Activated B cell treated with CpG ODN at 0.5 μM for 24 hours (primary cell): ENCODE measurements at places on chromosomes 5 and 9.

DNA sequence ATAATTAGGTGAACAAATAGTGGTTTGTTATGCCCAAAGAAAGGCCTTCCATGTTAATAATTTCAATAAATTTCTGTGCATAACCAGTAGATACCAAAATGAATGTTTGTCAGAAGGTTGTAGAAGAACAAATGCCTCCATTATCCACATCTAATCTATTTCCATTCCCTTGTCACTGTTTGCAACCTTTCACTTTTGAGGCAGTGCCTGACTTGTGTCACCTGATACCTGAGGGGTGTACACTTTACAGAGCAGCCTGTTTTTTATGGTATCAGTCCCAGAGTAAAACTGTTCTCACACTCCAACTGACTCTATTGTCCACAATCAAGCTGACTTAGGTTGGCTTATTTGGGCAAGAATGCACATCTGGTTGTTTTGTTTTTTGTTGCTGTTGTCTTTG is 40.1 kb downstream of the FREM1 start:
- H3K27me3 ChIP-seq: no peaks in the 10 kb centered on the region
- no peak for DNase-seq
- H3K27ac ChIP-seq: no peak overlapping the region
- H3K4me1 ChIP-seq: no peaks in the 10 kb centered on the region
- no peak overlapping the region for H3K4me3 ChIP-seq

DNA sequence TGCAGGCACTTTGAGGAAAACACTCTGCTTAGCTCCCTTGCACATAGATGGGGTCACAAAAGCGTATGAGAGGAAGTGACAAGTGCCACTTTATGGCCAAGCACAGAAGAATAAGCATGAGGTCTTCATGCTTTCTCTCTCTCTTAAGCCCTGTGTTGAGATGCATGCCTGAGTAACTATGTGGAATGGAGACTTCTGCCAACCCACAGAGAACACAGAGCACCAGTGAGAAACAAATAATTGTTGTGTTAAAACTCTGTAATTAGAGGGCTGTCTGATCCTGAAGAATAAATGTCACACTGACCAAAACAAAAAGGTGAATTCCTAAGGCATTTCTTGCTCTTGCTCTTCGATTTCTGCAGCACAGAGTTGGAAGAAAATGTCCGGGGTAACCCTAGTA is 488.5 kb downstream of the CTNND2 start:
- H3K27me3 ChIP-seq: no peaks in the 10 kb centered on the region
- no peak overlapping the region for H3K27ac ChIP-seq
- no peaks in the 10 kb centered on the region for H3K36me3 ChIP-seq
- DNase-seq: no peak
- H3K4me3 ChIP-seq: no peak overlapping the region
- no peaks in the 10 kb centered on the region for H3K4me1 ChIP-seq

GRCh38 chr5:58081435-58081834 is 378.5 kb downstream of the PLK2 start:
- no peak overlapping the region for H3K4me3 ChIP-seq
- H3K27me3 ChIP-seq: no peaks in the 10 kb centered on the region
- no peaks in the 10 kb centered on the region for H3K36me3 ChIP-seq
- no peak overlapping the region for H3K27ac ChIP-seq
- DNase-seq: no peak

DNA sequence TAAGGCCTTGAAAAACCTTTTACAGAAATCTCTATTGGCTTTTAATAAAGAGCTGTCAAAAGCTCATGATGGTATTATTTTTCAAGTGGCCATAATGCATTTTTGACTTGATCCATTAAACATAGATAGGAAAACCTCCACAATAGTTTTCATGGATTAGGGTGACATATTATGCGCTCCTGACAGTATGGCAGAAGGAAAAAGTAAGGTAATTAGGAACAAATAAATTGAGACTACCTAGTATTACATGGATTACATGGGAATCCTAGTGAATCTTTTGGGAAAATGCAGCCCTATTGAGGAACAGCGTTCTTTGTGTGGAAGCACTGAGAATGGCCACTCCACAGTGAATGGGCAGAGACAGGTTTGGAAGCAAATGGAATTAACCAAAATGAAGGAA is 171.2 kb downstream of the TRPM3 start:
- H3K4me1 ChIP-seq: no peaks in the 10 kb centered on the region
- H3K36me3 ChIP-seq: no peaks in the 10 kb centered on the region
- DNase-seq: no peak

DNA sequence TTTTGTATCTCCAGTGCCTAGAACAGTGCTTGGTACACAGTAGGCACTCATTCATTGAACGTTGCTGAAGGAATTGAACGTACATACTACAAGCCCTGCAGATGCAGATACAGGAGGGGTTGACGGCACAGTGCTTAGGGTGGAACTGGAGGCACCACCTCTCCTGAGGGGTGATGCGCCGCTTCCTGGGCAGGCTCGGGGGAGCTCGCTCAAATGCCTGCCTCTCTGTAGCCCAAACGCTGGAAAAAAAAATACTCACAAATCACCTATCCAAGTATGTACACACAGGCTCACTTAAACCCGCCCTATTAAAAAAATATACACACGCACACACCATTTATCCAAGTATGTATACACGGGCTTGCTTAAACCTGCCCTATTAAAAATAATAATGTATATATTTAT is 536 bp upstream of the COMMD10 start:
- peak overlapping the region; percentile 96 for H3K27ac ChIP-seq
- H3K36me3 ChIP-seq: peaks cover 23% of the 10 kb centered on the region
- DNase-seq: no peak

DNA sequence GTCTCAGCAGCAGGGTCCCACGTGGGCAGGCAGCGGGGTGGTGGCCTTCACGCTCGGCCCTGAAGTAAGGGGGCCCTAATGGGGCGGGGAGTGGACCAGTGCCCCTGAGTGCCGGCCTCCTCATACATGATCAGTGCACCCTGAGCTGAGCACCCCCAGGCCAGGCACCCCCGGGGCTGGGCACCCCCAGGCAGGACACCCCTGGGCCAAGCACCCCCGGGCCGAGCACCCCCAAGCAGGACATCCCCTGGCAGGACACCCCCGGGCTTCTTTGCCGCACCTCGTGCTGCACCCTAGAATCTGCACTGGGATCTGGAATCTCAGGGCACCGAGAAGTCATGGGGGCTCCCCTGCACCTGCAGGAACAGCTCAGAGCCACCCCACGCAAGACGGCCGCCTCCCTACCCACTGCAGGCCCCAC is 51.4 kb downstream of the EXD3 start:
- no peaks in the 10 kb centered on the region for H3K36me3 ChIP-seq
- no peak overlapping the region for H3K4me3 ChIP-seq
- no peak overlapping the region for H3K27ac ChIP-seq
- no peaks in the 10 kb centered on the region for H3K4me1 ChIP-seq

DNA sequence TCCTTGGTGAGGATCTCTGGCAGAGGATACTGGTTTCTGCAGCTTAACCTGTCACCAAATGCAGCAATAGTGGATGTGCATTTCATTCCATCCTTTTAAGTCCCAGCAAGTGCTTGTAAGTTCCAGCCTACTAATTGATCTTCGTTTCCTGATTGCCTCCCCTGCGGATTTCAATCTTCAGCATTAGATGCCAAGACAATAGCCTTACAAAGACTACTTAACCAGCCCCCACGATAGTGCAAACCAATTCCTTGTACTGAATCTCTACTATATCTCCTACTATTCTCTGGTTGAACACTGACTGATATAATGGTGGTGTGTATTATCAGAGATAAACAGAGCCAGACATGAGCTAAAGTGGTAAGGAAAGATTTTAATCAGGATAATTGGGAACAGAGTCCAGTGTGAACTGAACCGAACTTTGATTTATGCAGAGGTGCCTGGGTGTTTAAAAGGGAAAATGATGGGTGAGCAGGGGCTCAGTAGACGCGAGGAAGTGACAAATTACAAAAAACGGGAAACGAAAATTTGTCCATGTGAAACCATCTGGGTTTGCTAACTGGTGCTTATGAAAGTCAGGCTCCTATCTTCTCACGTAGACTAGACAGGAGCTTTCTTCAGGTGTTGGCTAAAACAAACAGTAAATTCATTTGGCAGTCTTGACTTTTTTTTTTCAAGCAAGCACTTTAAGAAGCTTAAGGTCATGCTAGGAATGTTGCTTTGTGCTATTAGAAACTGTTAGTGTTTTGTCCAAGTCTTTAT is 106.9 kb upstream of the ST8SIA4 start:
- no peak overlapping the region for H3K4me3 ChIP-seq
- peaks cover 7% of the 10 kb centered on the region for H3K4me1 ChIP-seq
- no peaks in the 10 kb centered on the region for H3K36me3 ChIP-seq
- no peak overlapping the region for H3K27ac ChIP-seq
- DNase-seq: no peak

GRCh38 chr5:107352576-107352975 is 318.2 kb downstream of the EFNA5 start:
- H3K4me3 ChIP-seq: no peak overlapping the region
- H3K27ac ChIP-seq: no peak overlapping the region
- H3K4me1 ChIP-seq: no peaks in the 10 kb centered on the region

DNA sequence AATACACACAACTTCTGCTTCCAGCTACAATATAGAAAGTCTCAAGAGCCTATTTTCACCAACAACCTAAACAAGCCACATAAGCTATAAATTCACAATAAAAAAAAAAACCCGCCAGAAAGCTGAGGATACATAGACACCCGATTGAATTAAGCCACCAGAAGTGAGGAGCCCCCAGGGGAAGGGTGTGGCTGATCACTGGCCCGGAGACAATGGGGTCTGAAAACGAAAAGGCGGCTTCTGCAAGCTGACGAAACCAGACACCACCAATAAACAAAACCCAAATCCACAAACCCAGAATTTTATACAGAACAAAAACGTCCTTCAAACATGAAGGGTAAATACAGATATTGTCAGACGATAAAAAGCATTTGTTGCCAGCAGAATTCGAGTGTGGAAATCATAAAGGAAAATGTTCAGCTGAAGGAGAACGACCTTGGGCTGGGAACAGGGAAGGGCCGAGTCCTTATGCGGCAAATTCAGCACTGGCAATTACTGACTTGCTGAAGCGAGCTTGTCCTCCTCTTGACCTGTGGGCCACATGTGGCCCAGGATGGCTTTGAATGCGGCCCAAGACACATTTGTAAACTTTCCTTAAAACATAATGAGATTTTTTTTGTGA is 39.6 kb upstream of the CEP72 start:
- H3K4me3 ChIP-seq: no peak overlapping the region
- peaks cover 16% of the 10 kb centered on the region for H3K27me3 ChIP-seq
- H3K27ac ChIP-seq: no peak overlapping the region
- H3K4me1 ChIP-seq: peaks cover 5% of the 10 kb centered on the region
- no peak for DNase-seq

DNA sequence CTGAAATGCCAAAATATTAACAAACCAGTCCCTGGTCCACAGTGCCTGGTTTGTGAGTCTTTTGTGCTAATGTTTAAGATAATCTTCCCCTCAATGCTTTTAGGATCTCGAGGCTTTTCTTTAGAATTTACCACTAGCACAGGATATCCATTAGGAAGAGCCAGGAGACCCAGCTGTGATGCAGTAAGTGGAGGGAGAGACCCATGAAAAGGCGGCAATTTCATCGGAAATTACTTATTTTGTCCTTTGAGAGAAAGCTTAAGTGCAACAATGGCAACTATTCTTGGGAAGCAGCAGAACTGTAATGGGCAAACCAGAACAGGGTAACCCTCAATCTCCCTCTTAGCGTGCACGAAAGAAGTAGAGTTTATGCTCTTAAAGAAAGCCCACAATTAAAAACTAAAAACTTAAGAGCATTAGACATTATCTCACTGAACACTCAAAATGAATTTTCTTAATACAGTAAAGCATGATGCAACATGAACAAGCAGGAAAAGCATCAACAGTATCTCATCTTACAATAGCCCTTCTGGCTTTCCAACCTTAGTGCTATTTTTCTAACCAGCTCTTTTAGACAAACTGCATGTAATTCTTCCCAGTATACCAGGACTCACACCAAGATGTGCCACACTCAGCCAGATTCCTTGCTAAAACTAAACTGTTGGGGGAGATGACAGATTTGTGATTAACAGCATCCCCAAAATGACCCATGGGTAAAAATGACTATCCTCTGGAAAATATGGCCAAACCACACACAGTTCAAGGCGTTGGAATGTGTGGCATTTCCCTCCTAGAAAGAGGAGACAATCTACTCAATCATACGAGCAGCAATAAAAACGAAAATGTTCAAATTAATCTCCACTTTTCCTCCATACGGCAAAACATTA is 36.4 kb downstream of the PWWP2A start:
- no peak overlapping the region for H3K27ac ChIP-seq
- H3K4me3 ChIP-seq: no peak overlapping the region
- no peaks in the 10 kb centered on the region for H3K27me3 ChIP-seq

- no peak for DNase-seq
- peaks cover 3% of the 10 kb centered on the region for H3K4me1 ChIP-seq
- no peak overlapping the region for H3K4me3 ChIP-seq
- H3K27me3 ChIP-seq: peaks cover 2% of the 10 kb centered on the region
- no peak overlapping the region for H3K27ac ChIP-seq
These were observed 13.5 kb upstream of the NRARP start for GRCh38 chr9:137315581-137316011.

DNA sequence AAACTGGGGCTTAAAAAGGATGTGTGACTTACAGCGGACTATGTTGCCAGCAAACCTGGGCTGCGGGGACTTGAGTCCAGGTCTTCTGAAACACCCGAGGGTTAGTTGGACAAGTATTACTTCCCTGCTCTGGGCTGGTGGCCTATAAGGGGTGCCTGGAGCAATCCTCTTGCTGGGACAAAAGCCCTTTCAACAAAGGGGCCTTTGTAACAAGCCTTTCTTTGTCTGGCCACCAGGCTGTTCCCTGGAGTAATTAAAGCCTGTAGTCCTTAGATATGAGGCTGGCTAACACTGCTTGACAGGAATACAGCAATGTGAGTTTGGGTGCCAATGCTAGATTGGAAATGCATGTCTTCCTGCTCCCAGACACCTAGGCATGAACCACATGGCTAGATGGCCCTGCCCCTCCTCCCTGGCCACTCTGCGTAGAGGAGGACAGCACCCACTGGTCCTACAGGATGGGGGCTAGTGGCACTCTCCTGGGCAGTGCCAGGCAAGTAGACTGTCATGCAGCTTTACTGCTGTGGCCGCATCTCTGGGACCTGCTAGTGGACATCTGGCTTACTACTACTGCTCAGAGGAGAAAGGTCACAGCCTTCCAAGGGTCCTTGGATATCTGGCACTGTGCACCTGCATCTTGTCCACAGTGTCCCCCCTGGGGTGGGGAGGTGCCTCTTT is 343.1 kb downstream of the ZSWIM6 start:
- H3K4me1 ChIP-seq: peaks cover 17% of the 10 kb centered on the region
- H3K36me3 ChIP-seq: no peaks in the 10 kb centered on the region
- no peak overlapping the region for H3K4me3 ChIP-seq
- DNase-seq: no peak

DNA sequence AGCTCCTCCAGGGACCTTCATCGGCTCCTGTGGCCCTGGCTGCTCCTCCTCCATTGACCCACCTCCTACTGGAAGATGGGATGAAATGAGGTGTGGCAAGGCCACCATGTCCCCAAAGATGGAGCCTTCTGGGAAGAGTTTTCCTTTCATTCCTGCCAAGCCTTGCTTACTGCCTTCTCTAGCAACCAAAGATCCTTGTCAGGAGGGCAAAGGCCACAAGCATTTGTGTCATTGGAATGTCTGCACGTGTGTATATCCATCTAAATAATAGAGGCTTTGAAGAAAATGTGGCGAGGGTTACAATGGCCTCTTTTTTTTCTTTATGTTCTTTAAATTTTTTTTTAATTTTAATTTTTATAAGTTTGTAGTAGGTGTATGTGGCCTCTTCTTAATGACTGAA is 313.6 kb downstream of the ARHGEF28 start:
- no peak overlapping the region for H3K27ac ChIP-seq
- H3K4me1 ChIP-seq: no peaks in the 10 kb centered on the region
- H3K27me3 ChIP-seq: peaks cover 20% of the 10 kb centered on the region
- DNase-seq: no peak
